ENCODE measurements at places on chromosomes 1 and 21. TPM values are rescaled to one million over a fixed set of nuclear protein-coding genes. Genes with fewer than 3 reads are reported as not detected.

The PER3 gene
- 4.2 TPM for total RNA-seq

The DNAJC28 gene
- total RNA-seq, result 2.1 TPM

The ZMYND12 gene
- 1.2 TPM for total RNA-seq

The FCAMR gene
- not detected for total RNA-seq

The KCNE2 gene
- 1.1 TPM for total RNA-seq

The SPRR5 gene
- total RNA-seq, result not detected

The LSM10 gene
- 33.8 TPM for total RNA-seq

The ZNF326 gene
- total RNA-seq, result 36.8 TPM

The LMX1A gene
- total RNA-seq, result not detected

The ELF3 gene
- total RNA-seq, result 5.2 TPM

The HES3 gene
- not detected for total RNA-seq

The MKNK1 gene
- 7.0 TPM for total RNA-seq

The GBP1 gene
- total RNA-seq, result 34.8 TPM

The C1QC gene
- not detected for total RNA-seq

The CACNA1S gene
- not detected for total RNA-seq

The ICOSLG gene
- 1.2 TPM for total RNA-seq

The CFHR3 gene
- total RNA-seq, result not detected

The ATP1A2 gene
- 2.9 TPM for total RNA-seq

The GUCA2B gene
- not detected for total RNA-seq

The CFAP141 gene
- not detected for total RNA-seq

The SPRR2F gene
- total RNA-seq, result not detected

The CD101 gene
- 2.5 TPM for total RNA-seq

The TTLL7 gene
- 10.9 TPM for total RNA-seq

The LRRC39 gene
- total RNA-seq, result 3.9 TPM

The OPN3 gene
- 4.9 TPM for total RNA-seq

The NPPA gene
- not detected for total RNA-seq

The CELA2B gene
- total RNA-seq, result not detected

The PCSK9 gene
- total RNA-seq, result 27.5 TPM

The LIN28A gene
- total RNA-seq, result 6.0 TPM

The CNR2 gene
- total RNA-seq, result not detected

The COL8A2 gene
- total RNA-seq, result 1.2 TPM

The FCRL5 gene
- total RNA-seq, result 1.3 TPM

The CRB1 gene
- total RNA-seq, result 17.7 TPM

The FMO2 gene
- total RNA-seq, result 0.71 TPM

The L1TD1 gene
- not detected for total RNA-seq

The CSMD2 gene
- total RNA-seq, result 0.33 TPM

The RORC gene
- total RNA-seq, result 0.34 TPM

The EFNA4 gene
- 5.4 TPM for total RNA-seq

The MPZ gene
- 2.9 TPM for total RNA-seq

The IGSF3 gene
- 32.5 TPM for total RNA-seq

The OR6K6 gene
- not detected for total RNA-seq

The CYP4B1 gene
- total RNA-seq, result 0.53 TPM

The FCER1A gene
- not detected for total RNA-seq

The UBE2U gene
- total RNA-seq, result not detected

All from motor neuron (in vitro differentiated cells).